ENCODE measurements at places on chromosomes 6 and 20. TPM values are rescaled to one million over a fixed set of nuclear protein-coding genes. Genes with fewer than 3 reads are reported as not detected.

The CST5 gene
- not detected for total RNA-seq

The RAB44 gene
- total RNA-seq: not detected

The EFHC1 gene
- total RNA-seq: 19.6 TPM

The DLK2 gene
- 1.3 TPM for total RNA-seq

The SNAP91 gene
- 0.10 TPM for total RNA-seq

GRCh38 chr20:5448449-5449118, 131.8 kb upstream of the PROKR2 start:
- DNase-seq: peak; percentile 28

GRCh38 chr20:39245685-39246311, 283.7 kb downstream of the DHX35 start:
- no peak for DNase-seq

GRCh38 chr6:21404577-21404976, 189.0 kb upstream of the SOX4 start:
- no peak for DNase-seq

DNA sequence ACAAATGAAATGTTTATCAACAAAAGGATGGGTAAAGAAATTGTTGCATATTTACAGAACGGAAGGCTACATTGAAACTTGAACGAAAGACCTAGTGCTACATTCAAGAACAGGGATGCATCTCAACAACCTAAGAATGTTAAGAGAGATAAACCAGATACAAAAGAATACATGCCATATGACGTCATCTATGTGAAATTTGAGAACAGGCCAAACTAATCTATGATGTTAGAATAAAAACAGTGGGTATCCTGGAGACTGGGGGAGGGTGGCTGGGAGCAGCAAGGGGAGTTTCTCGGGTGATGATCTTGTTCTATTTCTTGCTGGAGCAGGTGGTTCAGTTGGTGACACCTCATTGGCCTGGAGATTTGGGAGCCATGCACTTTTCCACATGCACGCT, 81.5 kb downstream of the SULF2 start:
- DNase-seq: no peak

DNA sequence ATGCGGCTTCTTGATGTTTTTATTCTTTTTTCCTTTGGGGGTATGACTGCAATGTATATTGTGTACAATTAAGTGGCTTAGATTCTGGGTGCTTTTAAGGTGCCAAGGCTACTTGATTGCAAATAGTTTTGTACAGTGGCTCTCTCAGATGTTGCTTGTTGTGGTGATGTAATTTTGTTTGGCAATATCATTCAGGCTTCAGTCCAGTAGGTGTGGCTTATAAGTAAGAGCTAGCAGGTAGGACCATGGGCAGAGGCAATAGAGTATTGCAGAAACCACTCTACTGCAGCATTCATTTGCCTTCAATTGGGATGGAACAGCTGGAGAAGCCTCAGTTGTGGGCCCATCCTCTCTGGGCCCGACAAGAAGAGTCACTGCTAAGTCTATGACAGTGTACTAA, 407.9 kb upstream of the MAN1A1 start:
- DNase-seq: no peak

DNA sequence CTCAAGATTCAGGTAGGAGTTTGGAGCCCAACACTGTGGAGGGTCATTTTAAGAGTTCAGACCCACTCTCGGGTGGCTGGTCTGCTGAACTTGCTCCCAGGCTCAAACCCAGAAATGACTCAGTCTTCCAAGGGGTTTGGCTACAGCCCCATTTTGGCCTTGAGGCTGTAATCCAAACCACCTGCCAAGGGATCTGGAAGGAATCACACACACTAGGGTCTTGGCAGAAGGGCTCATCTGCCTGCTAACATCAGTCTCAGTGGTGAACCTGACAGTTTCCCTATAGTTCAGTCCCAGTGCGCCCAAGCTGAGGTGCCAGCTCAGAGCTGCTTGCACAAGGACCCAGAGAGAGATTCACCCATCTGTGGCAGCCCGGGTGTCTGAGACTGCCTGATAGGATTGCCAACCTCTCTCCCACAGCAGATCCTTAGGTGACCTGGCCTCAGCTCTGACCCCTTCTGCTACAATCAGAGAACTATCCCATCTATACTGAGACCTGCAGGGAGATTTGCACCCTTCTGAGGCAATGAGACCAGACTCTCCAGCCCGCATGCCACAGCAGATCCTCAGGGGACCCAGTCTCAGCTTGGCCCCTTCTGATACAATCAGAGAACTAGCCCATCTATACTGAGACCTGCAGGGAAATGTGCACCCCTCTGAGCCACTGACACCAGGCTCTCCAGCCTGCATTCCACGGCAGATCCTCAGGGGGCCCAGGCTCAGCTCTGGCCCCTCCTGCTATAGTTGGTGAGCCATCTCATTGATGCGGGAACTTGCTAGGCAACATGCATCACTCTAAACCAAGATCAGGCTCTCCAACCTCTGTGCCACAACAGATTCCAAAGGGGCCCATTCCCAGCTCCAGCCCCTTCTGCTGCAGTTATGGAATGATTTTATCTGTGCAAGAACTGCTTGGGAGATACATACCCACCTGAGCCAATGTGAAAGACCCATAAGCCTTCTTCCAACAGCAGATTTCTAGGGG, 48.2 kb downstream of the THBS2 start:
- DNase-seq: no peak

GRCh38 chr6:56838016-56838555, 116.8 kb upstream of the BEND6 start:
- DNase-seq: no peak

DNA sequence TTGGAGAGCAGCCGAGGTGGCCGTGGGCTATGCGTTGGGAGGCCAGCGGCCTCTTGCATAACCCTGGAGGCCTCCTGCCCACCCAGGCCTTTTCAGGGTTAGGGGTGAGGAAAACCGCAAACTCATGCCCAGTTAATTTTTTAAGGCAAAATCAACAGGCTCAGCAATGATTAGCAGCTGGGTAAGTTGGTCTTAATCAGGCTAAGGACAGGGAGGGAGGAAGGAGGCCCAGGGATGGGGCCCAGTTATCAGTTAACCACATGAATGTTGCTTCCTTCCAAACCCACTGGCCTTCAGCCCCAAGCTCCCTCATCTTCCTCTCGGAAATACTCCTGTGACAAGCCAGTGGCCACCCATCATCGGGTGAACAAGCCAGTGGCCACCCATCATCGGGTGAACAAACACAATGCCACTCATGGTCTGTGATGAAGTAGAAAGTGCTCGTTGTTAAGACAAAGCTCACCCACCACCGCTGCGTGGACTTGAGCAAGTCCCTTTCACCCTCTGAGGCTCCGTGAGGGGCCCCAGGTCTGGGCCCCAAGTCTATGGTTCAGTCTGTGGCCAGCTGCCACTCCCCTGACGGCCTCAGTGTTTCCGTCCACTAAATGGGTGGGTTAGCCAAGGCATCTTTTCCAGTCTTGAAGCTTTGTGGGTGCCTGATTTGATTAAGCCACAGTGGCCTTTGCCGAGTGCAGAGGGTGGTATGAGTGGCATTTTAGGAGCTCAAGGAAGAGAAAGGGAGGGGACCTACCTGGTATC, 39.4 kb downstream of the HNF4A start:
- peak; percentile 77 for DNase-seq

DNA sequence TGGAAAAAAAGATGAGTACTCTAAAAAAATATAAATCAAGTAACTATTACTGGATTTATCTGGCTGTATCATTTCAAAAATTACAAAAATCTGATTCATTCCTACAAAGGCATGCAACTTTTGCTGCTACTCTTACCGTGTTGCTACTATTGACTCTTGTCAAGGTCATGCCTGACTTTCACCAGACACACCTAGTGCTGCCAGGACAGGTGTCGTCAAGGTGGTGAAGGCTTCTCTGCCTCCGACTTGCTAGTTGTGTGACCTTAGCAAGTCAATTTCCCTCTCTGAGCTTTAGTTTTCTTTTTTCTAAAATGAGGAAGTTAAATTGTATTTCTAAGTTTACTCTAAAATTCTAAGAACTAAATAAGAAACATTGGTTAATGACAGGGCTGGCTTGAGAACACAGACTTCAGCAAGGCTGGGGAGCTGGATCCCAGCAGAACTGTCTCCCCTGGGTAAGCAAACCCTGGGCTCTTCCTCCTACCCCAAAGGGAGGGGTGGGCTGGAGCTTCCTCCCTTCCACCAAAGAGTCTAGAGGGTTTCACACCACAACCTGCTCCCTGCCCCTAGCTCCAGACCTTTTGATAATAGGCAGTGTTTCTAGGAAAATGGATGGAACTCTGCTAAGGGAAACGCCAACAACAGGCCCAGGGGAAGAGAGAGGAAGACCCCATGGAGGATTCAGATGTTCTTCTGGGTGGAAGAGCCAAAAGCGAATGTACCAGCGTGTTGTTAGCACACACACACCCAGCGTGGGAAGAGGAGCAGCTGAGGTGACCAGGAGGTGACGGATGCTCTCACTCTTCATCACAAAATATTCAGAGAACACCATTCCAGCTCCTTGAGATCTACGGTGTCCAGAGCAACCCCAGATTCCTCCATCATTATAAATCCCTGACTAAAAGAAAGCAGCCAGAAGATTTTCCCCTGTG, 47.9 kb upstream of the CITED2 start:
- DNase-seq: no peak

DNA sequence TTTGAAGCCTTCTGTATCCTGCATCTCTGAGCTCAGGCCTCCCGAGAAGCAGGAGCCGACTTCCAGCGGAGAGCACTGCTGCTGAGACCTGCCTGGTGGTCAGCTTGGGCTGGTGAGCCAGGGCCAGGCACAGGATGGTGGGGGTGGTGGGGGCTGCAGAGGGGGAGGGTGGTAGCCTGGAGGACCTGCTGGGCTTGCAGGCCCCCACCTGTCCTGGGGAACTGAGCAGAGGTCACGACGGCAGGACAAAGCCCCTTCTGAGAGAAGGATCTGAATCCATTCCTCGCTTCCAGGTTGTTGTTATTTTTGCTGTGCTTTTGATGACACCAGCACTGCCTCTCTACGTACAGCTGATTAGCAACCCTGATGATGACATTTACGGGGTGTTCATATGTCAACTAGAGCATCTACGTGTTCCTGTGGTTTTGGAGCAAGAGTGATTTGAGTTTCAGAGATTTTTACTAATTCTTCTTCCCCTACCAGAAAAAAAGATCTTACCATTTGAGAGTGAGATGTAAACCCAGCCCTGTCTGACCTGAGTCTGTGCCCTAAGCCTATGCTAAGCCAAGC, 35.7 kb upstream of the CD93 start:
- no peak for DNase-seq

DNA sequence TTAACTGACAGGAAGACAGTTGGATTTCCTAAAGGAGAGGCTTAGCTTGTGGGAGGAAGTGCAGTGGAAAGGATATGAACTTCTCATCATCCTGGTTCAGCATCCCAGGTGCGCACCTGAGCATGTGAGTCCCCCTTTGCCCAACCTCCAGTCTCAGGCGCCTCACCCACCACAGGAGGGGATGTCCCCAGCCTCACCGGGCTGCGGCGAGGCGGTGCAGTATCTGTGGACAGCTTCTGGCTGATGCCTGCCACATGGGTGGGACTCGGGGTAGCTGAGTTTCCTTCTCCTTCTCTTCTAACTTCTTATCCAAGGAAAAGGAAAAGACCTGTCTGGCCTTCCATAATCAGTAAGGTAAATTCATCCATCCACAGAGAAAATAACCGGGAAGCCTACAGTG, 539.3 kb upstream of the AGPAT4 start:
- DNase-seq: no peak

- DNase-seq: peak; percentile 70
These were observed 110.7 kb upstream of the PHACTR1 start for GRCh38 chr6:12605888-12606345.

DNA sequence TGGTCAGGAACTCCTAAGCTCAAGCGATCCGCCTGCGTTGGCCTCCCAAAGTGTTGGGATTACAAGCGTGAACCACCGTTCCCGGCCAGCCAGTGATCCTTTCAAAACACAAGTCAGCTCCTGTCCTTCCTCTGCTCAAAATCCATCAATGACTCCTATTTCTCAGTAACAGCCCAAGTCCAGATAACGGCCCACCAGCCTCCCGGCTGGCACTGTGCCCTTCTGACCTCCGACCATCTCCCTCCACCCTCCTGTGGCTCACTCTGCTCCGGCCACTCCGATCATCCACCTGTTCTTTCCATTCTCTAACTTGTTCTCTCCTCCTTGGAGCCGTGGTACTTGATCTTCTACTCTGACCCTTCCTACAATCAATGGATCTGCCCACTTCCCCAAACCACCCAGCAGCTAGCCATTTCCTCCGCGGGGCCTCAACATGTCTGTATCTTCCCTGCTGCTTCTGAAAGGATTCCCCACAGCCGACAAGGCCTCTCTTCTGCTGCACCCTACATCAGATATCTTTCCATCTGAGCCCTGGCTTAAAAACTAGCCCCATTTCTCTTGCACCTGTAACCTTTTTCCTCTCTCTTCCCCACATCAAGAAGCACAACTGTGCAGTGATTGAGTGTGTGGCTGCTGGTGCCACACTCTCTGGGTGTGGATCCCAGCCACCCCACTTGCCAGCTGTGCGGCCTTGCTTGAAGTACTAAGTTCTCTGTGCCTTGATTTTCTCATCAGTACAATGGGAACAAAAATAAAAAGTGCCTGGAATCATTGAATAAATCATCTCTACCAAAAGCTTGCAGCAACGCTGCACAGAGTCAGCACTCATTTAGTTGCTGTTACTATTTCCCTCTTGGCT, 6.1 kb upstream of the ZMYND8 start:
- DNase-seq: no peak

- DNase-seq: no peak
These were observed 220.4 kb downstream of the TAF4 start for GRCh38 chr20:61845233-61845671.

DNA sequence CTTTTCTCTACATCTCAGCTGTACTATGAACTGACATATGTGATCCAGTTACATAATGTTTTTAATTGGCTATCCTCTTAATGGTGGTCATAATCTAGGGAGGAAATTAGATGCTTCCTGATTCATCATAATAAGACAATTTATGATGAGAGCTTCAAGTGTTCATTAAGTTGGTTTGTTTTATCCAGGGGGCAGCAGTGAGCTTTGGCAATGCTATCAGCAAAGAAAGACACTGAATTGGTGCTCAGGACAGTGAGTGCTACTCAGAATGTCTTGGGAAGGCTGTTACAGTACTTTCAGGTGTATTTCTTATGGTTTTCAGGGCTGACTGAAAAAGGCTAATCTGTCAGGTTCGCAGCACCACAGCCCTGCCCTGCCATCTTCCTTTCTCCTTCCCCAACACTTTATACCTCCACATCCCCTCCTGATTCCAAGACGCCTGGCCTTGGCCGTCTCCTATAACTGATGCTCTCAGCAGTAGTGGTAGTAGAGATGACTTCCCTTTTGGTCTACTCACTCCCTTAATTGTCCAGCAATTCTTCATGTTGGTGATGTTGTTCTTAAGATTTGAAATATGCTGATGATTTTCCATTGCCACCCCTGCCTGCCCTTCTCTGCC, 67.0 kb upstream of the TNFAIP3 start:
- peak; percentile 75 for DNase-seq

- peak; percentile 19 for DNase-seq
These were observed 214.8 kb downstream of the ADGB start for GRCh38 chr6:146813554-146813953.

All from renal cortical epithelial cell (primary cell).